SJSA1 (cell line): ENCODE measurements at places on chromosomes 5 and 9.

- H3K27me3 ChIP-seq = no peaks in the 10 kb centered on the region
- no peaks in the 10 kb centered on the region for H3K36me3 ChIP-seq
- H3K4me3 ChIP-seq = no peak overlapping the region
- H3K27ac ChIP-seq = no peak overlapping the region
- H3K4me1 ChIP-seq = no peaks in the 10 kb centered on the region
- peak; percentile 56 for DNase-seq
Measured at GRCh38 chr9:14846871-14847311, 63.3 kb downstream of the FREM1 start.

GRCh38 chr5:106374956-106375355 lies 1295.8 kb downstream of the EFNA5 start:
- DNase-seq = no peak
- H3K36me3 ChIP-seq = no peaks in the 10 kb centered on the region
- no peaks in the 10 kb centered on the region for H3K27me3 ChIP-seq

- H3K4me3 ChIP-seq = no peak overlapping the region
- H3K27me3 ChIP-seq = no peaks in the 10 kb centered on the region
- H3K4me1 ChIP-seq = no peaks in the 10 kb centered on the region
- H3K36me3 ChIP-seq = no peaks in the 10 kb centered on the region
Measured at GRCh38 chr9:75053869-75054268, 25.8 kb upstream of the CARNMT1 start.

- no peaks in the 10 kb centered on the region for H3K36me3 ChIP-seq
- no peak overlapping the region for H3K27ac ChIP-seq
- no peaks in the 10 kb centered on the region; the same call in 1 of the 2 replicates for H3K4me1 ChIP-seq
- no peak for DNase-seq
- H3K27me3 ChIP-seq = peaks cover 10% of the 10 kb centered on the region
Measured at GRCh38 chr5:177103523-177104253, 17.0 kb downstream of the FGFR4 start.

GRCh38 chr9:86723346-86723745 lies 224.0 kb downstream of the GAS1 start:
- H3K4me1 ChIP-seq = peaks cover 21% of the 10 kb centered on the region
- no peak overlapping the region for H3K4me3 ChIP-seq
- no peak for DNase-seq
- no peaks in the 10 kb centered on the region for H3K36me3 ChIP-seq
- no peak overlapping the region for H3K27ac ChIP-seq

GRCh38 chr9:134970198-134970597 lies 52.5 kb upstream of the FCN1 start:
- H3K27ac ChIP-seq = no peak overlapping the region
- H3K4me3 ChIP-seq = no peak overlapping the region
- H3K36me3 ChIP-seq = no peaks in the 10 kb centered on the region
- peaks cover 22% of the 10 kb centered on the region for H3K27me3 ChIP-seq
- no peak for DNase-seq
- no peaks in the 10 kb centered on the region for H3K4me1 ChIP-seq

GRCh38 chr5:179840766-179841165 lies 17.9 kb downstream of the MRNIP start:
- H3K4me3 ChIP-seq = no peak overlapping the region
- peaks cover 69% of the 10 kb centered on the region for H3K36me3 ChIP-seq
- DNase-seq = no peak
- no peaks in the 10 kb centered on the region for H3K27me3 ChIP-seq

- no peaks in the 10 kb centered on the region for H3K4me1 ChIP-seq
- H3K4me3 ChIP-seq = no peak overlapping the region
- DNase-seq = no peak
Measured at GRCh38 chr5:117220730-117221129, 646.1 kb upstream of the SEMA6A start.

DNA sequence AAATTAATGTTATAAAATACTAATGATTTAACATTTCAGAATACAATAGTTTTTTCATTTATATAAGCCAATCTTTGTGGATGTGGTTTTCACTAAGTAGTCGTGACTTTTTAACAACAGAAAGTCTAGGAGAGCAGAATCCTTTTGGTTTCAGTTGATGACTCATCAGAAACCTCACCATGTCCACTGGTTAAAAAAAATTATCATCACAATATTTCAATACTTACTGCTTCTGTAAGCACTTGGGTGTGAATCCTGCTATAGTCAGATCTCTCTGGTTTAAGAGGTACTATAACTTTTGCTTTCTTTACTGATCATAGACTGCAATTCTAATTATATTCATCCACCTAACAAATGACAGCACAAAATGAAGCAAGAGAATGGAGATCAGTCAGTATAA lies 77.2 kb downstream of the MRPS30 start:
- H3K27ac ChIP-seq = no peak overlapping the region
- H3K36me3 ChIP-seq = no peaks in the 10 kb centered on the region
- no peaks in the 10 kb centered on the region for H3K27me3 ChIP-seq

DNA sequence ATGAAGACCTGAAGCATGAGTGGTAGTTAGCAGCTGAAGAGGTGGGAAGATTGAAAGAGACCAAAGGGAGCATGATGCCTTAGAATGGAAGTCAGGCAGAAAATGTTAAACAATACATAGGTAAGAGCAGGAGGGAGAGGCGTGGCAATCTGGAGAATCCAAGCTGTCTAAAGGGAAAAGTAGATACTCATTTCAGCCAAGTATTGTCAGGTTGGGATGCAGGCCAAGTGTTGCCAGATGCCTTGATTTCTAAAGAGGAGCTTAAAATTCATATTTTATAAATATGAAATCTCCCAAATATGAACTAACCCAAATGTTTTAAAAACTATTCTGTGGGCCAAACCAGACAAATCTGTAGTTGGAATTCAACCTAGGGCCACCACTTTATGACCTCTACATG lies 4.2 kb downstream of the PAM start:
- no peak overlapping the region for H3K27ac ChIP-seq
- no peaks in the 10 kb centered on the region for H3K27me3 ChIP-seq
- no peak for DNase-seq

GRCh38 chr9:6614489-6614888 lies 31.0 kb downstream of the GLDC start:
- no peak overlapping the region for H3K4me3 ChIP-seq
- H3K27me3 ChIP-seq = no peaks in the 10 kb centered on the region
- no peaks in the 10 kb centered on the region for H3K36me3 ChIP-seq
- no peak overlapping the region for H3K27ac ChIP-seq
- no peaks in the 10 kb centered on the region for H3K4me1 ChIP-seq
- no peak for DNase-seq

- no peaks in the 10 kb centered on the region for H3K4me1 ChIP-seq
- no peak overlapping the region for H3K4me3 ChIP-seq
- H3K27me3 ChIP-seq = no peaks in the 10 kb centered on the region
- H3K27ac ChIP-seq = no peak overlapping the region
- no peaks in the 10 kb centered on the region for H3K36me3 ChIP-seq
Measured at GRCh38 chr9:15136646-15137045, 170.4 kb downstream of the TTC39B start.

- H3K4me3 ChIP-seq = no peak overlapping the region
Measured at GRCh38 chr9:127283917-127284497, 19.4 kb downstream of the GARNL3 start.

- no peak overlapping the region for H3K4me3 ChIP-seq
- H3K4me1 ChIP-seq = peaks cover 37% of the 10 kb centered on the region
- no peak overlapping the region for H3K27ac ChIP-seq
- peak; percentile 36 for DNase-seq
- H3K27me3 ChIP-seq = 0 out of 2 replicates have a peak, but pooled peaks cover 5% of the 10 kb centered on the region
- H3K36me3 ChIP-seq = no peaks in the 10 kb centered on the region
Measured at GRCh38 chr5:9454012-9454481, 91.8 kb downstream of the SEMA5A start.

DNA sequence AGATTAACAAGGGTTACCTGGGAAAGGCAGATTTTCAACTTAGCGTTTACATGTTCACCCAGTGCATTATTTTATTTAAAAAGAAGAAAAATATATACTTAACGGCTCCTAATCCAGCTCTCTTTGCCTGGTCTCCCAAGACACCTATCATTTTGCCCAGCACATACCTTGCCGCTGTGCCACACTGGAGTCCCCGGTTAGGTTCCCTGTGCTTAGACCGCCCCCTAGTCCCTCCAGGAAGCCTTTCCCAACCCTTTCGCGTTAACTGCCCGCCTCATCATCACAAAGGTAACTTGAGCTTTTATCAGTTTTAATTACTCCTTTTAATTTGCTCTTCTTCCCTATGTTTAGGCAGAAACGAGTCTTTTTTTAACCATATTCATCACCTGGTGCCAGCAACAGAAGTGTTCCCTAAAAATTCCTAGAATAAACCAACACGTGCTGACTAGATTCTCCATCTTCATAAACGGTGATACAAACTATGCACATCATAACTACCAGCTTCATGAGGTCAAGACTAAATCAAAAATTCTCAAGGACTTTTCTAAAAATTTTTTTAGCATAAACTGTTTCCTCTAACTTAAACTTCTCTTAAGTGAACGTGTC lies 19.7 kb downstream of the DNAJA1 start:
- no peak for DNase-seq
- peak overlapping the region; percentile 49 for H3K4me3 ChIP-seq
- H3K36me3 ChIP-seq = peaks cover 6% of the 10 kb centered on the region
- peaks cover 7% of the 10 kb centered on the region for H3K4me1 ChIP-seq
- H3K27ac ChIP-seq = peak overlapping the region; percentile 81

GRCh38 chr5:5534333-5534732 lies 111.9 kb downstream of the ICE1 start:
- H3K27ac ChIP-seq = no peak overlapping the region
- no peaks in the 10 kb centered on the region for H3K36me3 ChIP-seq
- no peak overlapping the region for H3K4me3 ChIP-seq
- H3K4me1 ChIP-seq = no peaks in the 10 kb centered on the region
- no peaks in the 10 kb centered on the region for H3K27me3 ChIP-seq
- no peak for DNase-seq

GRCh38 chr9:34171753-34172535 lies 6.9 kb upstream of the UBAP1 start:
- H3K4me1 ChIP-seq = no peaks in the 10 kb centered on the region
- H3K36me3 ChIP-seq = no peaks in the 10 kb centered on the region
- H3K27me3 ChIP-seq = no peaks in the 10 kb centered on the region
- no peak overlapping the region for H3K4me3 ChIP-seq

GRCh38 chr9:109857336-109857735 lies 77.3 kb downstream of the PALM2AKAP2 start:
- H3K36me3 ChIP-seq = no peaks in the 10 kb centered on the region
- no peaks in the 10 kb centered on the region for H3K27me3 ChIP-seq
- H3K27ac ChIP-seq = no peak overlapping the region
- H3K4me3 ChIP-seq = no peak overlapping the region
- no peak for DNase-seq

GRCh38 chr9:116868201-116868600 lies 181.1 kb downstream of the TRIM32 start:
- no peak overlapping the region for H3K4me3 ChIP-seq
- no peak overlapping the region for H3K27ac ChIP-seq
- no peaks in the 10 kb centered on the region for H3K4me1 ChIP-seq
- DNase-seq = no peak

DNA sequence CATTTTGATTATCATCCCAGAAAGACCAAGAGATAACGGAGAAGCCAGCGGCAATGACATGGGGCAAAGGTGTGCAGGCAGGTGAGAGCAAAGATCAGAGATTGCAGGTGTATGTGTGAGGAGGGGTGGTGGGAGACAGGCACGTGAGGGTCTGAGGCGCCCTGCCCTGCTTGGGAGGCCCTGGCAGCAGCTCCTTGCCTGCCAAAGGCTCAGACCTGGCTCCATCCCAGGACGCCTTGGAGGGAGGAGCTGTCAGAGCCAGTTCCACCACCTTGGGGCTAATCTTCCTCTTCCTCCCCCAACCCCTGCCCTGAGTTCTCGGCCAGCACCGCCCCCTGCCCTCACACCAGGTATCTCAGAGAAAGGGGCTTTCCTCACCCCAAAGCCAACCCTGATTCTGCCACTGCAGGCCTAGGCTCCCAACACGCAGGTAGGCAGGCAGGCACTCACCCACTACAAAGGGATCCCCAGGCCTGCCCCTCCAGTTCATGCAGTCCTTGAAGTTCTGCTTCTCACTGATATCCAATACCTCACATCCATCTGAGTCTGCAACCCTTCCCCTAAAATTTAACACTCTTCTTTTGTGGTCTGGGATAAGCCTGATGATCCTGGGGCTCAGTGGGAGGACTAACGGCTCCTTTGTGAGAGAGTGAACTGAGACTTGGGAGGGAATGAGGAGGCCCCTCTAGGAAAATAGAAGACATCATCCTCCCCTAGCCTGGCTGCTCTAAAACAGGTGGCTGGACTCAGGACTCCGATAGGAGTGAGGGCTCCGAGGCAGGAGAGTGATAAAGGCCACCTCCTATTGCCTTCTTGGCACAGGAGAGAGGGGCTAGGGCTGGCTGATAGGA lies 1.8 kb downstream of the AQP3 start:
- DNase-seq = no peak
- H3K27ac ChIP-seq = no peak overlapping the region
- no peaks in the 10 kb centered on the region for H3K36me3 ChIP-seq

DNA sequence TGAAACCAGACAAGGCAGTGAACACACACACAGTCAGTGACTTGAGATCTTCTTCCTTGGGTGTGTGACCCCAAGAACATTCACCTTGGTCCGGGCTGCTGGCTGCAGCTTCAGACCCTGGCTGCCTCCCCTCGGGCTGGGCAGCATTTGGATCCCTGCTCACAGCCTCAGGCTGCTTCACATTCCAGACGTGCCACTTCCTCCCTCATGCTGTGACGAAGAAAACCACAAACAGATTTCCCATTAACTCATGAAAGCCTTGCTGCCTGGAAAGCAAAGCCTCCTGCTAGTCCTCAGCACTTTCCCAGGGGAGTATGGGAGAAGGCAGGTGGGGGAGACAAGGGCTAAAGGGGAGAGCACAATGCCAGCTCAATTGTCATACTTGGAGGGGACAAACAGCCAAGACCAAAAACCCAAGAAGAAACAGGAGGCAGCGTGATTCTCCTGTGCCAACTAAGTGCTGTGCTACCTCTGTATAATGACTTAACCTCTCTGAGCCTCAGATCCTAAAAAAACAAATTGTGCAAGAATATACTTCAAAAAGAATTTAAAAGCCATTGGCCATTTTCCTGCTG lies 594.6 kb upstream of the BRINP1 start:
- H3K27ac ChIP-seq = peak overlapping the region; percentile 84
- no peaks in the 10 kb centered on the region for H3K27me3 ChIP-seq
- peaks cover 17% of the 10 kb centered on the region for H3K4me1 ChIP-seq

- no peaks in the 10 kb centered on the region for H3K27me3 ChIP-seq
- H3K36me3 ChIP-seq = no peaks in the 10 kb centered on the region
- DNase-seq = peak; percentile 41
- peaks cover 8% of the 10 kb centered on the region; the same call in 1 of the 2 replicates for H3K4me1 ChIP-seq
Measured at GRCh38 chr9:114525513-114525912, 20.2 kb upstream of the WHRN start.

GRCh38 chr9:2262386-2263071 lies 247.4 kb downstream of the SMARCA2 start:
- no peak overlapping the region for H3K27ac ChIP-seq
- no peak overlapping the region for H3K4me3 ChIP-seq
- H3K4me1 ChIP-seq = no peaks in the 10 kb centered on the region
- H3K36me3 ChIP-seq = no peaks in the 10 kb centered on the region
- no peak for DNase-seq

DNA sequence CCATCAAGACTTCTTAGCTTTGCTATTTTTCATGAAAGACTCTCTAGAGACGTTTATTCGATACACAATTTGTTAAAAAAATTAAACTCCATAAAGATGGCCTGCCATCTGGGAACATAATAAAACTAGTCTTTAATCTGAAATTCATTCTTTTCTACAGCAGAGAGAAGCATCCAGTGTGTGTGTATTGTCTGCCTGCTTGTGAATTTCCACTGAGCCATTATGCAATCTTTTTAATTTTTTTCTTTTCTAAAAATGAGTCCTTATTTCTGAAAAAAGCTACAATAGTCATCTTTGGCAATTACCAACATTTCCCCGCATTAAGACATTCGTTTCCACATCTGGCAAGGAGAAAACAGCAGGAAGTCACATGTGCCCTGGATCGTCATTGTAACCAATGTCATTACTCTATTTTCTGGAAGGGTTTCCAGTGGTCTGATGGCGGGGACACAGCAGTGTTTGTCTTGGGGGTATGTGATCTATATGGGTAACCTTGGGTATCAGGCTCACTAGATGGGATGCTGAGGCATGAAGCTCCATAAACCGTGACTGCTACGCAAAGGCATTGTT lies 263.1 kb downstream of the MSX2 start:
- no peaks in the 10 kb centered on the region for H3K36me3 ChIP-seq
- no peaks in the 10 kb centered on the region for H3K4me1 ChIP-seq
- DNase-seq = no peak
